ENCODE measurements at places on chromosomes 7 and 10.

- no peak for DNase-seq
These were observed 136.3 kb upstream of the ANK3 start for GRCh38 chr10:60525716-60526585.

DNA sequence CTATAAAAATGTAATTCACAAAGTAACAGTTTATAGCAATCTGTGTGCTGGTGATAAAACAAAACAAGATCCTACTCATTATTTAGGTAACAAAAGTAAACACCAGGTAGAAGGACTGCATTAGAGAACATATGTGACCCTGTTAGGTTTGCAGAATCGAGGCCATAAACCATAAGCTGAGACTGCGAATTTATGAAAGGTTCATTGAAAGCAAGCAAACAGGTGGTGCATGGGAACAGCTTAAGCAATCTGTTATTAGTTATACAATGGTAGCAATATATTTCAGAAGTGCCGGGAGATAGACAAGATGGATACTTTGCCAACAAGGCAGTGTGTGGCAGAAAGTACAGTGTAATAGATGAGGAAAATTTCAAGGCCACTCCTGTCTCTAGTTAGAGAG lies 23.5 kb upstream of the FAM133B start:
- no peak for DNase-seq

GRCh38 chr7:142812437-142813215 lies 41.9 kb downstream of the PRSS2 start:
- no peak for DNase-seq

DNA sequence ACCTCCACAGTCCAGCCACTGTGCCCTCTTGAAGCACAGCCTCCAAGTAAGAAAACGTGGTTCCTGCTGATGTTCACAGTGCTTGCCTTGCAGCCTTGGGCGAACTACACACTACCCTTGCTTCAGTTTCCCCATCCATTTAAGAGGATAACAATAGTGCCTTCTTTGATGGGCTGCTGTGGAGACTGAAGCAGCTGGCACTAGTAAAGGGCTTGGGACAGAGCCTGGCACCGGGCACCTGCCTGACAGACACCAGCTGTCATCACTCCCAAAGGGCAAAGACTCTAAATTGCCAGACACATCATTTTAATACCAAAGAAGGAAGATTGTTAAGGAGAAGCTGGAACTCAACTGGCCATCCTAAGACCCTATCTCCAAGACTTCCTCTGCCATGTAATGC lies 3.1 kb upstream of the C10orf90 start:
- peak; percentile 65 for DNase-seq

- DNase-seq = no peak
These were observed 186.3 kb downstream of the CAMK1D start for GRCh38 chr10:12535656-12536055.

DNA sequence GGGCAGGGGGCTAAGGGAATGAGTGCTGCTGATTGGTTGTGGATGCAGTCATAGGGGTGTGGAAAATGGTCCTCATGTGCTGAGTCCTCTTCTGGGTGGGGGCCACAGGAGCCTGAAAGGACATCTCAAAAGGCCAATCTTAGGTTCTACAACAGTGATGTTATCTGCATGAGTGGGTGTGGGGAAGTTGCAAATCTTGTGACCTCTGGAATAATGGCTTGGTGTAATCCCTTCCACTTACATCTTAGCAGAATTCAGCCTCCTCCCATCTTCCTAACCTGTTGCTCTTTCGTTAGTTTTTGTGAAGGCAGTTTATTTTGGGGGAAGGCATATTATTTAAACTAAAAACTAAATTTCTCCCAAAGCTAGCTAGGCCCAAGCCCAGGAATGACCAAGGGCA lies 42.0 kb upstream of the OIT3 start:
- no peak for DNase-seq

DNA sequence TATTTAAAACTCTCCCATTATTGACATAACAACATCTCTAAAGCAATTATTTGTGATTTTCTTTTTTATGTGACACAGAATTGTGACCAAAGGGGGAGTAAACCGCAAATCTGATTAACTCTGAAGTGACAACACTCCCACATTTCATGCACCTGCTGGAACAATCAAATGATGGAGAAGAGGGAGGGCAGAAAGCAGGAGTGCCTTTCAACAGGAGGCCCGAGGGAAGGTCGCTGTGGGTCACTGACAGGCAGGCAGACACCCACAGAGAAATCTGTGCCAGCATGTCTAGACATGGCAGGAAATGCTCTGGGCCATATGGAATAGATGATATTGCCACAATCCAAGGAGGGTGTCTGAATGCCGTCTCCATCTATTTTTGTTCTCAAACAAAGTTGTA lies 247.3 kb downstream of the DOCK4 start:
- peak; percentile 50 for DNase-seq

- no peak for DNase-seq
These were observed 225.2 kb downstream of the ZWINT start for GRCh38 chr10:56135828-56136227.

DNA sequence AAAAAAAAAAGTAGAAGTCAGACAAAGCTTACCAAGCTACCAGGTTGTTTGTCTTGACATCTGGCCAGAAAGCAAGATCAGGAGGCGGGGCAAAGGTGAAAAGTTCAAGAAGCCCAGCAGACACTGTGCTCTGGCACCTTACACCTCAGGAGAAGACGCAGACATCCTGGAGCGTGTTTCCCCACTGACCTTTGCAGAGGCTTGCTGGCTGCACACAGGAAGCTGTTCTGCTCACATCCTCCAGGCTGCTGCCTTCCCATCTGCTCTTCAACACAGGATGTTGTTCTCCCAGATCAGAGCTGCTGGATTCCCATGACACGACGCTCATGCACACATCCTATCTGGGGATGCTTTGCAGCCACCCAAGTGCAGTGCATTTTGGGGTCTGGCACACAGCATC lies 174.4 kb upstream of the KIAA1217 start:
- DNase-seq = no peak

DNA sequence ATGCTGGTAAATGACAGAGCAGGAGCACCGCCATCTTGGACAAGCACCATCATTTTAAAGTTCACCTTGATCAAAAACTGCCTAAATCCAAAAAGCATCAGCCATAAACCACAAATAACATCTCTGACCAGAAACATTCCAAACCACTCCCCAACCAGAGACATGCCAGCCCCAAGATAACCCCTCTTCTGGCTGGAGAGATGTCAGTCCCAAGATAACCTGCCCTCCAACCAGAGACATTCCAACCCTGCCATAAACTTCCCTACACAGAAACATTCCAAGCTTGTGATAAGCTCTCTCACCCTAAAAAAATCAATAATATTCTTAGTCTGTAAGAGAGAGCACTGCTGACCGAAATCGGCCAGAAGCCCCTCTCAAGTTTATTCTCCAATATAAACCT lies 659.3 kb downstream of the XPNPEP1 start:
- DNase-seq = no peak

DNA sequence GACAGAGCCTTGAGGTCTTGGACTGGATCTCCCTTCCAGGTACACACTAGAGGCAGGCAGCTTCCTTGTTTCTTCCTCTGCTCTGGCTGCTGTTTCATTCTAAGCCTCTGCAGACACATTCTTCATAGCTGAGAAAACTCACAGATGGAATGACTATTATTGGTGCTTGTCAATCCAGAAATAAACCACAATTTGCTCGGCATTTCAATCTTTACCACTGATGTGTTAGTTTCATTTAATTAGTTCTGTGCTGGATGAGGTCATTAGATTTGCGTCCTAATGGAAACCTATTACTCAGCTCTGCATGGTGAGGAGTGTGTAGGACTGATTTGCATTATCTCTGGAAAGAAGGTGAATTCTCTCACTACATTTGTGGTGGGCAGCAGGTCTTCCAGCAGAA lies 392.5 kb downstream of the NRG3 start:
- DNase-seq = no peak

- DNase-seq = no peak
These were observed 130.0 kb upstream of the BTBD16 start for GRCh38 chr10:122140941-122141623.

DNA sequence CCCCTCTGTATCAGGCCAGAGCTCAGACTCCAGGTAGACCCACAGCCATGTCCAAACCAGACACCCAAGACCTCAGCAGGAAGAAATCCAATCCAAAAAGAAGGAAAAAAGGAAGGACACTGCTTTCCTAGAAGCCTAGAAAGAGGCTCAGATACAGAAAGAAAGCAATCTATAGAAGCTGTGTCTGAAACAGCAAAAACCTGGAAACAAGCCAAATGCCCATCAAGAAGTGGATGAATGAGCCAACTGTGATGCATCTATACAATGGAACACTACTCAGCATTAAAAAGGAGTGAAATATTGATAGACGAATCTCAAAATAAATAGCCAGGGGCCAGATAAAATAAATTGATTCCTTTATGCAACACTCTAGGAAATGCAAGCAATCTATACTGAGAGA lies 31.6 kb downstream of the GRB10 start:
- DNase-seq = no peak

DNA sequence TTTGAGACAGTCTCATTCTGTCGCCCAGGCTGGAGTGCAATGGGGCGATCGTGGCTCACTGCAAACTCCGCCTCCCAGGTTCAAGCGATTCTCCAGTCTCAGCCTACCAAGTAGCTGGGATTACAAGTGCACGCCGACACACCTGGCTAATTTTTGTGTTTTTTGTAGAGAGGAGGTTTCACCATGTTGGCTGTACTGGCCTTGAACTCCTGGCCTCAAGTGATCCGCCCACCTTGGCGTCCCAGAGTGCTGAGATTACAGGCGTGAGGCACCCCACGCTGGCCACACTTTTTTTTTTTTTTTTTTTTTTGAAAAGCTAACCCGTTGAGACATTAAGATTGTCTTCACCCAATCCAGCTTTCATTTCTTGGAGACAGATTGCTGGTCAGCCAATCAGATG lies 2.1 kb downstream of the ZNF273 start:
- DNase-seq = no peak

DNA sequence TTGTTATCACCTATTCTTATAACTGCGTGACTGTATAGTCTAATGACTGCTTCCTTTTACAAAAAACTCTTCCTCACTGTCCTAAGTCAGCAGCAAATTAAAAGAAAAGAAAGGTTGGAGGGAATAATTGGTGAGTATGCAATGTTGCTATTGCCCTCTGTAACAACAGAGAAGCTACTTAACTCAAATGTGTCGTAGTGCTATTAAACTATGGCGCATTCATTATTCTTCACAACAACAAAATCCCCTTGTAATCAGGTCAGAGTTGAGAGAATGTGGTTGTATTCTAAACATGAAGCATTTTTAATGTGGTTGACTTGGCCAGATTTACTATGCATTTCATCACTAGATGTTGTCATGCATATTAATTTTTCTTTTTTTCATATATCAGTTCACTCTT lies 897.8 kb upstream of the PHF14 start:
- DNase-seq = no peak

DNA sequence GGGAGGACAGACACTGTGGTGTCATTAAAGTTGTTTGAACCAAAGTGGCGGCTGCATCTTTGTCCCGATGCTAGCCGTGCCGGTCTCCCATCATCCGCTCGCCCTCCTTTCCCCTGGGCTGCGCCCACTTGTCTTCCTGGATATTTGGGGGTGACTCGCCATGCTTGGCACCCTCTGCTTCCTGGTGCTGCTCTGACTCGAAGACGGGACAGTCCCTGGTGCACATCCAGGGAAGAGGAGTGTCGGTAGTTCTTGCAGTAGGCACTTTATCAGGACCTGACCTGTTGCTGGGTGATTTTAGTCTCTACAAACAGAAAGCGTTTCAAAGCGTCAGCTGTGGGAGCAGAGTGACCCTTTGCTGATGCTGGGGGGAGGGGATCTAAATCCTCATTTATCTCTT lies 68.3 kb upstream of the DNAJB6 start:
- DNase-seq = no peak

- no peak for DNase-seq
These were observed 52.8 kb downstream of the NRF1 start for GRCh38 chr7:129664029-129665012.

GRCh38 chr10:128027306-128027705 lies 98.9 kb downstream of the MKI67 start:
- DNase-seq = peak; percentile 16

- no peak for DNase-seq
These were observed 3.6 kb upstream of the SEMA3C start for GRCh38 chr7:80922253-80923049.

DNA sequence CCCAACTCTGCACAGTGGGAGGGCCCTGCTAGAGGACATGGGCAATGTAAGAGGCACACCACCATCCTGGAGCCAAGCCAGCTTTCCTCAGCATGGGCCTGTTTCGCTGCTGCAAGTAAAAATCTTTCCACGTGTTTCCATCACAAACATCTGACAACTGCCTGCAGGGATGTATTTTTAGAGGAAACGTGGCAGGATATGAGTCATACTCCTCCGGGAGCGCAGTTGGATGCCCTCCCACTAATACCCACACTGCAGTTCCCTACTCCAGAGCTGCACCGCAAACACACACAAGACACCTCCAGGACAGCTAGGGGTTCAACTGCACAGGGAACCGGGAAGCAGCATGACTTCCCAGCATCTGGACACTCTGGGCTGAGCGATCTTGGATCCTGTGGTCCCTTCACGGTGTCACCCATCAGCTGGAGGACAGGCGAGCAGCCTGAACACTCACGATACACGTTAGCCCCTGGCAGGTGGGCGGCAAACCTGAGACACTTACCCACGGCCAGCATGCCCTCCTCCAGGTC lies 26.1 kb downstream of the PLAC9 start:
- DNase-seq = peak; percentile 69

GRCh38 chr10:90800232-90800796 lies 57.5 kb downstream of the HTR7 start:
- no peak for DNase-seq

- DNase-seq = no peak
These were observed 112.8 kb downstream of the CACNA2D1 start for GRCh38 chr7:82330706-82331215.

GRCh38 chr10:6221192-6221940 lies 18.6 kb downstream of the PFKFB3 start:
- DNase-seq = no peak

- no peak for DNase-seq
These were observed 27.2 kb downstream of the ST8SIA6 start for GRCh38 chr10:17427201-17427600.

GRCh38 chr10:69061305-69062161 lies 26.4 kb upstream of the SRGN start:
- DNase-seq = peak; percentile 30

DNA sequence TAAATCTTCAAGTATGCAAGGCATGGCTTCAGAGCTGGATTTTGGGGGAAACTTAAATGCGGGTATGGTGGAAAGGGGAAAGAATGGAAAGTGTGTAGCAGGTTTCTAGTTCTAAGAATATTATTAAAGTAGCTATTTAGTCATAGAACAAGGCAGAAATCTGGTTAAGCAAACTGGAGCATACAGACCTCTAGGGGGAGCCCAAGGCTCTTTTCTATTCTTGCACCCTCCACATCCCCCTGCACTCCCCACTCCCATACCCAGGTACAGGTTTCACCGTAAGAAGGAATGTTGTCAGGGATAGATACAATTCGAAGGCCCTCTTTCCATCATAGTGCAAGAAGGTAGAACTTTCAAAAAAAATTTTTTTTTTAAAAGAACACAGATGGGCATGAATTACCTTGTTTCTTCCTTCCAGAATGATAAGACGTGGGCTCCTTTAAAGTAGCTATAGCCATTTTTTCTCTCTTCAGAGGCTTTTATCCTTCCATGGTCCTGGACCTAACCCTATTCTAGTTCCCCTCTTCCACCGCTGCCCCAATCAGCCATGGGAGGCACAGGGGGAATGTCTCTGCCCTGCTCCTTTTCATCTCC lies 41.5 kb upstream of the SMIM30 start:
- DNase-seq = no peak

- DNase-seq = no peak
These were observed 2.2 kb upstream of the INSIG1 start for GRCh38 chr7:155295511-155295910.
